ENCODE measurements at places on chromosomes 11 and 22.

DNA sequence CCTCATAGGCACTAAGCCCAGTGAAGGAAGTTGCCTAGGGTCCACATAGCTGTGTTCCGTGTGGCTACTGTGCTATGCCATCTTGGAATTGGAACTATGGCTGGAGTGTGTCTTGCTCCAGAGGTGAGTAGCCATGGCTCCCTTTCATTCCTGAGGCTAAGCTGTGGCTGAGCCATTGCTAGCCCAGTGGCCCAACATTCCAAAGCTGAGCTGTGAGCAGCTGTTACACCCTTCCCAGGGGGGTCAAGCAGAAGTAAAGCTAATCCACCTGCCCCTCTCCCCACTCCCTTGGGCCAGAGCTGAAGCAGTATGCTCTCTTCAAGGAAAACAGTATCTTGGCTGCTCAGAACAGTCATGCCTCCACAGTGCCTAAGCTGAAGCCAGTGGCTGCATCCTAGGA lies 51.1 kb downstream of the USP35 start:
- DNase-seq, result no peak

DNA sequence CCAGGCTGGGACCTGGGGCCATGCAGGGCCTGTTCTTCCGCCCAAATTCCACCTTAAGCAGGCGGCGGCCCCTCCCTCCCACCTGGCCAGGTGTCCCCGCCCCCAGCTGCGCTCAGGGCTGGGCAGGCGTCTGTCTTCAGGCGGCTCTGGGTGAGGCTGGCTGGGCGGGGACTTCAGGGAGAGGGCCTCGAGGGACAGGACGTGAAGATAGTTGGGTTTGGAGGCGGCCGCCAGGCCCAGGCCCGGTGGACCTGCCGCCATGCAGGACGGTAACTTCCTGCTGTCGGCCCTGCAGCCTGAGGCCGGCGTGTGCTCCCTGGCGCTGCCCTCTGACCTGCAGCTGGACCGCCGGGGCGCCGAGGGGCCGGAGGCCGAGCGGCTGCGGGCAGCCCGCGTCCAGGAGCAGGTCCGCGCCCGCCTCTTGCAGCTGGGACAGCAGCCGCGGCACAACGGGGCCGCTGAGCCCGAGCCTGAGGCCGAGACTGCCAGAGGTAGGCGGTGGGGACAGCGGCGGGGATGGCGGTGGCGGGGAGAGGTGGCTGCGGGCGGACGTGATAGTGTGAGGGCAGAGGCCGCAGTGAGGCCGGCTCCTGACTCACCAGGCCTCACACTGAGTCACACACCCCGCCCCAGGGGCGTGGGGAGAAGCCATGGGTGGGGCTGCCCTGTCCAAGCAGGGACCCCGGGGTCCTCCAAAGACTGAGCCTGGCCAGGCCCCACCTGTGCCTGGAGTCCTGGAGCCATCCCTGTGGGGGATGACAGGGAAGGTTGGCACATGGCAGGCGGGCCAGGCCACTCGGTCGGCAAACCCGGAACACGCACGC lies at the start of gene PKP3:
Gene PKP3 (plus strand): TSS at position 176 of the 824 bp plus-strand sequence. CDS start 84 bp downstream, at position 260.
- no peak for DNase-seq

- DNase-seq, result no peak
Measured at GRCh38 chr11:76455331-76455730, 10.5 kb downstream of the EMSY start.

DNA sequence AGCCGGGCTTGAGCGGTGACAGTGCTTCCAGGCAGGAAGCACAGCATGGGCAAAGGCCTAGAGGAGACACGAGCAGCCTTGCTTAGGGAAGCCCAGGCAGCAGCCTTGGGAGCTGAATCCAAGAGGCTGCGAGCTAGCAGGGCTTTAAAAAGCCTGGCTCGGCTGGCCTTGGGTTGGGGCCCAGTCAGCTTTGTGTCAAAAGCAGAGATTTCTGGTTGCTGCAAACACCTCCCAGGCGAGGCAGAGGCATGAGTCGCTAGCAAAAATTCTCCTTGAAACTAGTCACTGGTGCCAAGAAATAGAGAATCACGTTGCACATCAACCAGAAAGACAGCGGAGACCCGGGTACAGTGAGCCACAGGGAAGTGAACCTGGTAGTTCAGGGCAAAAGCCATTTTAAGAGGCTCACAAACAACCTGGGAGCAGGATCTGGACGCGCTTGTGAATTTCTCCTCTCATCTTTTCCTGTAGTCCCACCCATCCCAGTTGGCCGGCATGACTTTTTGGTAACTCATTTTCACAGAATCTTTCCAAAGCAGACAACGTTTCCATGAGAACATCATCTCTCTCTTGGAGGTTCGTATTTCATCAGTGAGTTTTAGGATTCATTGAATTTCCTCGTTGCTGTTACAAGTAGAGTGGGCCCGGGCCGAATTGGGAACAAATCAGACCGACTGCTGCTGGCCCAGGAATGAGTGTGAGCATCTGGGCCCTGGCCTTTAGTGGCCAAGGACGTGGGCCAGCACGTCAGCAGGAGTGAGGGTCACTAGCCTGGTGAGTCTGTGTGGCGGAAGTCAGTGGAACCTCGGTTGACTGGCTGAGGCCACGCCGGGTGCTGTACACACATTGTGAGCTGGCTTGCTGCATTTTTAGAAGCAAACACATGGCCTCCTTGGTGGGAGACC lies 16.4 kb upstream of the FGF4 start:
- DNase-seq, result peak; percentile 86

- DNase-seq, result no peak
Measured at GRCh38 chr11:24556693-24557092, 59.8 kb downstream of the LUZP2 start.

DNA sequence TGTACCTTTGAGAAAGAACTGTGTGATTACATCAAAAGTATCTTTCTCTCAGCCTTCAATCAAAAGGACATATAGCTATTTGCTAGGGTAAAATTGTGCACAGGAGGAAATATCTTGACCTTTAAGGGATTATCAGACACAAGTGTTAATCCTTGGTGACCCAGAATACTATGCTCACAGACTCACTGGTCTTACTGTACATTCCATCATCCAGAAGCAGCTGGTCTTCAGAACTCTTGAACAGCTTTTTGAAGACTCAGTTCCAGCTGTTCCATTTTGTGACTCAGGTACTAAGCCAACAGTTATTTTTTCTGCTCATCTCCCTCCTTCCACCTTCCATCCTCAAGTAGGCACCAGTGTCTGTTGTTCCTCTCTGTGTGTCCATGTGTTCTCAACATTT lies 19.8 kb downstream of the ZBED5 start:
- no peak for DNase-seq

GRCh38 chr11:117356126-117356890 lies 28.7 kb downstream of the CEP164 start:
- no peak for DNase-seq

DNA sequence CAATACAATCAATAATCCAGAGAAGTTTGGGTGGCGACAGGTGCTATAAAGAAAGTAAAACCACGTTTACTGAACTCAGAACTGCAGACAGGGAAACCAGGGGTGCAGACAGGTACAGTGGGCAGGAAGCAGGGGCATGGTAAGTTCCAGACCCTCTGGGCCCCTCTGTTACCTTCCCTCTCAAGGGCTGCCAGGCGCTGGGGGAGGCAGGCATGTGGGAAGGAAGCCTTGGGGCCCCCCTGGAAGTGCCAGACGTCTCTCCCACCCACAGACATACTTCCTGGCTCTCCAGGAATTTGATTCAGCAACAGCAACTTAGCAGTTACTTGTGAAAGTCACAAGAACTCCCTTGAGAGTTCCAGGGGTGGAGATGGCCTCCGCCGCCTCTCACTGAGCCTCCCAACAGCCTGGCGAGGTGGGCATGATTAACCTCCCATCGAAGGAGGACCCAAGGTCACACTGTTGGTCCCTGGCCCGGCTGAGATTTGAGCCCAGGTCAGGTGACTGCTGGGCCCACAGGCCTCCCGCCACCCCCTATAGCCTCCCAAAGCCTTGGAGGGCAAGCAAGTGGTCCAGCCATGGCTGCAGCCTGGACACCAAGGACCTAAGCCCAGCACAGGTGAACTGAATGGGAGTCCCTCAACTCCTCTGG lies 14.1 kb upstream of the TSKU start:
- no peak for DNase-seq

DNA sequence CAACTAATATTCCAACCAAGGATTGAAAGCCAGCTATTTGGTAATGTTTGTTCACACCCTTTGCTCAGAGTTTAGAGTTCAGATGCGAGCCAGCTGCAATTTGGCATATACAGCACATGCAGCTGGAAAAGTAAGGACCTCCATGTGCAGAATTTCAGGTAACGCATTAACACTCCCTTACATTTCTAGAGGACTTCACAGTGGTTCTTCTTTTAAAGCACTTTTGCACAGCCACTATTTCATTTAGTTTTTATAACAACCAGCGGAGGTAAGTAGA lies 3.4 kb downstream of the POU2AF3 start:
- DNase-seq, result no peak

GRCh38 chr11:11499300-11499699 lies 122.5 kb downstream of the GALNT18 start:
- no peak for DNase-seq

DNA sequence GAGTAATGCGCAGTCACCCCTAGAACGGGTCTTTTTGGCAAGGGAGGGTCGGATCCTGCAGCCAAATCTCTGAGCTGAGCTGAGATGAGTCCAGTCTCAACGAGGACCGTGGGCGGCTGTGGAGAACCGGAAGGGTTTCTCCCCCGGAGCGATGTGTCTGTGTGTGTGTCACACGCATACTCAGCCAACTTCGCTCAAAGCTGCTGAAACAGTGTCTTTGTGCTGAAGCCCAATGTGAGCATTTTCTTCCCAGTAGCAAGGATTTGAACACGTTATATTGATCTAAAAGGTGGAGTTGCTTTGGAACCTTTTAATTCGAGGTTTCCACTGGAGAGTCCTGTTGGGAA lies 1.4 kb upstream of the CELSR1 start:
- no peak for DNase-seq

- DNase-seq, result no peak
Measured at GRCh38 chr11:111586388-111586831, 15.8 kb upstream of the SIK2 start.

DNA sequence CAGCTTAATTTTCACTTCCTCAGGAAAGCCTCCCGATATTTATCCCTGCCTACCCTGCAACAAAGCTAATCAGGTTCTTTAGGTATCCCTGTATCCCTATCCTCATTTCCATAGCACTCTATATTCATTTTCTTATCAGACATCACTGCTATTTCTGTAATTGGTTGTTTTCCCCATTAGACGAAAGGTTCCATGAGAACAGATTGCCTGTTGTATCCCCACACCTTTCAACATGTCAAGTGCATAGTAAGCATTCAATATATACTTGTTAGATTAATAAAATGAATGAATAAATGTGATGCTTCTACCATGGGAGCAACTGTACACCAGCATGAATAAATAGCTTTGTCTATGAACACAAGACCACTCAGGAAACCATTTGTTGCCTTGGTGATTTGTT lies 499.8 kb downstream of the DLG2 start:
- DNase-seq, result no peak

DNA sequence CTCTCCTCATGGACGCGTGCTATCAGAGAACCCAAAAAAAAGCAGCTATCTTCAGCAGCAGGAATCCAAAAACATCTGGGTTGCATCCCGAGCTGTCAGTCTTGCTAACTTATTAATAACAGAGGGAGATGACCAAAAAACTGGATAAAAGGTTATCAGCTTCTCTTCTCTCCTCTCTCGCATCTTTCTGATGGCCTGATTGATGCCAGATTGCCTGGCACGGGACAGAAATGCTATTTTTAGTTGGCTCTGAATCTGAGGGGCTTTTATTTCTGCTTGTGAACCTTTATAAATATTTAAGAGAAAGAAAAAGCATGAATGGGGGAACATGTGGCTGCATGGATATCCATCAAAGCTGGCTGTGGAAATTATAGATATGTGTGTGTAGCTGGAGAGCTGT lies 230.3 kb downstream of the ETS1 start:
- DNase-seq, result no peak

GRCh38 chr11:47948137-47948536 lies 32.2 kb upstream of the PTPRJ start:
- no peak for DNase-seq

GRCh38 chr11:69500285-69501120 lies 19.0 kb downstream of the LINC01488 start:
- DNase-seq, result no peak

GRCh38 chr11:126969865-126970479 lies 30.6 kb downstream of the KIRREL3 start:
- DNase-seq, result no peak

DNA sequence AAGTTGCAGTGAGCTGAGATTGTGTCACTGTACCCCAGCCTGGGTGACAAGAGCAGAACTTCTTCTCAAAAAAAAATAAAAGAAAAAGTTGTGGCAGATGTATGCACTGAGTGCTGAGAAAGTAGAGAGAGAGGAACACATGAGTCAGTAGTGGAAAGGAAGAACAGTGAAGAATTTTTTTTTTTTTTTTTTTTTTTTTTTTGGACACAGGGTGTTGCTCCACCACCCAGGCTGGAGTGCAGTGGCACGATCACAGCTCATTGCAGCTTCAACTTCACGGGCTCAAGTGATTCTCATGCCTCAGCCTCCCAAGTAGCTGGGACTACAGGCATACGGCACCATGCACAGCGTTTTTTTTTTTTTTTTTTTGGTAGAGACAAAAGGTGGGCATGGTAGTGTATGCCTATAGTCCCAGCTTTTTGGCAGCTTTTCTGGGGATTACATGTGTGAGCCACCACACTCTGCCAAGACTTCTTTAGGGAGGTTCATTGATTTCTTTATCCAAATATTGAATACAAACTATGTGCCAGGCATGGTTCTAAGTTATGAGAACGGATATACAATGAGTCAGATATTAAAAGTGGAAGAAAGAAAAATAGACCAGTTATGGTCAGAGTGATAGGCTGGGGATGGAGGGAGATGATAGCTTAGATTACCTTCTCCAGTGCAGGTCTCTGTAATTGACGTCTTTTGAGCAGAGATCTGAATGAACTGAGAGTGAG lies 62.0 kb downstream of the YAP1 start:
- no peak for DNase-seq

DNA sequence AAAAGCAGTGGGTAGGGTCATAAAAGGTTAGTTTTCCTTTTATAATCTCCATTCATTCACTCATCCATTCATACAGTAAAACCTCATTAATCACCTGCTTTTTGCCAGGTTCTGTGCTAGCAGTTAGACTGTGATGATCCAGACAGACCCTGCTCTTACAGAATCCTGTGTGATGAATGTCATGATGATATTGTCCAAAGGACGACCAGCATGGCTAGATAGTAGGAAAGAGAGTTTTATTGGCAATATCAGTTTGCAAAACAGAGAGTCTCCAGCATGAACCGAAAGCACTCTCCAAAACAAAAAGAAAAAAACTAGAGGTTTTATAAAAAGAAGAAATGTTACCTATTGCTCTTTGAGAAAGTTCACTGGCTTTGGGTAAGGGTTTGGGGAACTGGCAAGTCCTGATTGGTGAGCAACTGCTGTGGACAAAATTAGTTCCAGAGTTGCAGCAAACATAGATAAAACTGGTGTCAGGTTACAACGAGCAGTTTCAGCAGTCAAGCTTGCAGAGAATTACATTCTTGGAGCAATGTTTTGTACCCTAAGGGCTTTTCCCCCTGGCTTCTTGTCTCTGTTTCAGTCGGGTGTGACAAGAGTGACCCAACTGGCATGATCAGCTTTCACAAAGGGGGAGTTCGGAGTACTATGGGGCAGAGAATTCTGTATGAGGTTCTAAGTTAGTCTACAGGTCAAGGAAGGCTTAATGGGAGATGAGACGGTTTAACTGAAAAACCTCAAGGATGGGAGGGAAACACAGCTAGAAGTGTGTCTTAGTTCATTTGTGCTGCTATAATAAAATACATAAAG lies 58.3 kb downstream of the HSD17B12 start:
- no peak for DNase-seq

Data from right hindlimb (tissue), 1 donor.